ENCODE measurements at places on chromosomes 12 and 14.

GRCh38 chr14:74289801-74290200 is 12.9 kb downstream of the ABCD4 start:
- no peak for DNase-seq

DNA sequence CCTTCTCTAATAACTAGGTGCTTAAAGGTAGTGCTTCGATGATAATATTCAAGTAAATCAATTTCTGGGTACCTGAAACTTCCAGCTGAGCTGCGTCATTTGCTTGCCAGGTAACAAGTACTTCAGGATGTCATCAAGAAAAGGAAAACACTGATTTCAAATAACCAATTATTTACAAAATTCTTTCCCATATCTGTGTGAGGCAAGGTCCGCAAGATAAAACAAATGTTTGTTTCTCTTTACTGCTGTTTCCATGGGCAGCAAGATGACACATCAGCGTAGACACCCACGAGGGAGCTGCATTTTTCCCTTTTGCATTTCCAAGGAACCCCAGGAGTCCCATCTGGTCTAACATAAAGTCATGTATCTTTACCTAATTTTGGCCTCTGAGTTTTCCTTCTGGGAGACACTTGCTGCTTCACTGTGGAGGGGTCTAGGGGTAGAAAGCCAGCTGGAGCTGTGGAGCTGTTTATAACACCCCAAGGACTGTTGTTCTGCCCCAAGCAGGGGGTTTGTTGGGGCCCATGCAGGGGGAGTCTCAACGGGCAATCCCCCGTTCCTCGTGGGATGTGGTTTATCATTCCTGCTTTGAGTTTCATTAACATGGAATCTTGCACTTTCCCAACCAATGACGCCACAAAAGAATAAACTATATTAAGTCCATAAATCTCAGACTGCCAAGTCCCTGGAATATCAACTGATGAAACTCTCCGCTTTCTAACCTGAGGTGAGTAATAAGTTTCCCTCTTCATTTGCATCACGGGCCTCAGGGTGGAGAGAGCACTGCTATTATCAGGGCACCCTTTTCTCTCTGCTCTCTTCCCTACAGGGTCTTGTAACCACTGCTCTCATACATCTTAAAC is 112.8 kb upstream of the PELI2 start:
- DNase-seq: no peak

GRCh38 chr12:132966676-132967415 is 10.7 kb upstream of the ZNF605 start:
- DNase-seq: no peak

DNA sequence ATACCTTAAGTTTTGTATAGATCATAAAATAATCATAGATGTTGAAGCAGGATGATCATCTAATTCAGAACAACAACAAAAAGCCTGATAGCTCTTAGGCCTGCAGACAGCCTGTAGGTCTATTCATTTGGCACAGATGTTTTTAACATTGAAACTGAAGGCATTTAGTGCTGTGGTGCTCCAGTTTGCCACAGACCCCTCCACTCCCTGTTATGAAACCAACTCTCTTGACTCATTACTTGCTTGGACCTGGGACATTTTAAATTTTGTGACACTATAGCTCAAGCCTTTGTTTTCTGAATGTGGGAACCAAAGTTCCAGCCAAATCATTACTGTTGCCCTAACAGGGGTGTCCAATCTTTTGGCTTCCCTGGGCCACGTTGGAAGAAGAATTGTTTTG is 9.1 kb downstream of the PRKCH start:
- DNase-seq: no peak

- no peak for DNase-seq
These were observed 69.6 kb upstream of the KRAS start for GRCh38 chr12:25320123-25321006.

- DNase-seq: no peak
These were observed 1.5 kb downstream of the TCL1A start for GRCh38 chr14:95712398-95712797.

DNA sequence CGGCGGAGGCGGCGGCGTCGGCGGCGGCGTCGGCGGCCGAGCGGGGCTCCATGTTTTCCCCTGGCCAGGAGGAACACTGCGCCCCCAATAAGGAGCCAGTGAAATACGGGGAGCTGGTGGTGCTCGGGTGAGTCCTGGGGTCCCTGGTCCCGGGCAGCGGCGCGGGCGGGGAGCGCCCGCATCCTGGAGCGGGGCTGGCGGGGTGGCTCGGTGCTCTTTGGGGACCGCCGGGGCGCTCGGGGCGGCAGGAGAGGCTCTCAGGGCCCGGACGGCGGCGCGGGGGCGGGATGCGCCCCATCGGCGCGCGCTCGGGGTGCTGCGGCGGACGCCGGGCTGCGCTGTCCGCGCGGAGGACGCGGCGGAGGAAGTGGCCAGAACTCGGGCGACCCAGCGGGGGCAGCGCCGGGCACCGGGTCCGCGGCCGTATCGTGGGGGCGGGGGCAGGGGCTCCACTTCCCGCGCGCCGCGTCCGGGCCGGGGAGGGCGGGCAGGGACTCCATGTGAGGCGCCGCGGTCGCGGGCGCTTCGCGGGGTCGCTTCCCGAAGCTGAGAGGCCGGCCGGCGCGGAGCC is 485 bp downstream of the PELI2 start:
- DNase-seq: peak; percentile 40

GRCh38 chr12:67910360-67911274 is 78.6 kb upstream of the IFNG-AS1 start:
- DNase-seq: no peak

GRCh38 chr12:109258201-109258600 is 50.9 kb downstream of the FOXN4 start:
- DNase-seq: no peak

DNA sequence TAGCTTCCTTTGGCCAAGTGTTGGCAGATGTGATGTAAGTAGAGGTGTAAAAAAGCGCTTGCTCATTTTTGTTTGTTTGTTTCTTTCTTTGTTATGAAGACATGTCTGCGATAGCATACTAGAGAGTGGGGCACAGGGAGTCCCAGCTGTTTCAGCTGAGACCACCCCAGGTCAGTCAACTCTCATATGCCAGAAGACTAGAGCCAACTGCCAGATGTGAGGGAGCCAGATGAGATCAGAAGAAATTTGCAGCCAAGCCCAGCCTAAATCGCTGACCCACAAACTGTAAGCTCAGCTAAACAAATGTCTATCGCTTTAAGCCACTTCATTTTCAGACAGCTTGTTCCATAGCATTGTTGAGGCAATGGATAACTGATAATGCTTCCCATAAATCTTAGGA is 397.1 kb downstream of the APAF1 start:
- DNase-seq: no peak

GRCh38 chr14:100199240-100199860 is 39.6 kb upstream of the YY1 start:
- no peak for DNase-seq

GRCh38 chr12:104011253-104011652 is 38.7 kb downstream of the GLT8D2 start:
- no peak for DNase-seq

DNA sequence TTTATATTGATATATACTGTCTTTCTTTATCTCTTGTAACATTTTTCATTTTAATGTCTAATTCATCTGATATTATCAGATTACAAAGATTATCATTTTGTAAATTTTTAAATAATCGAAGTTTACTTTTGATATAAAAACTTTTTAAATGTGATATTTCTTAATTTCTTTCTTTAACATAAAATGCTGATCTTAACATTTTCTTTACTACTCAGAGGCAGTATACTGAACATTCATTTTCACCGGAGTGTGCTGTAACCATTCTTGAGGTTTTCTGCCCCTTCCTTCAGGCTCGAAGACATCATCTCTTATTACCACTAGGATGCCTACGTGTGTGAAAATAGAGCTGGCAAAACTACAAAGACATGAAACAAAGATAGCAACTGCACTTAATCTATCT is 186.9 kb downstream of the DIO2 start:
- DNase-seq: no peak

DNA sequence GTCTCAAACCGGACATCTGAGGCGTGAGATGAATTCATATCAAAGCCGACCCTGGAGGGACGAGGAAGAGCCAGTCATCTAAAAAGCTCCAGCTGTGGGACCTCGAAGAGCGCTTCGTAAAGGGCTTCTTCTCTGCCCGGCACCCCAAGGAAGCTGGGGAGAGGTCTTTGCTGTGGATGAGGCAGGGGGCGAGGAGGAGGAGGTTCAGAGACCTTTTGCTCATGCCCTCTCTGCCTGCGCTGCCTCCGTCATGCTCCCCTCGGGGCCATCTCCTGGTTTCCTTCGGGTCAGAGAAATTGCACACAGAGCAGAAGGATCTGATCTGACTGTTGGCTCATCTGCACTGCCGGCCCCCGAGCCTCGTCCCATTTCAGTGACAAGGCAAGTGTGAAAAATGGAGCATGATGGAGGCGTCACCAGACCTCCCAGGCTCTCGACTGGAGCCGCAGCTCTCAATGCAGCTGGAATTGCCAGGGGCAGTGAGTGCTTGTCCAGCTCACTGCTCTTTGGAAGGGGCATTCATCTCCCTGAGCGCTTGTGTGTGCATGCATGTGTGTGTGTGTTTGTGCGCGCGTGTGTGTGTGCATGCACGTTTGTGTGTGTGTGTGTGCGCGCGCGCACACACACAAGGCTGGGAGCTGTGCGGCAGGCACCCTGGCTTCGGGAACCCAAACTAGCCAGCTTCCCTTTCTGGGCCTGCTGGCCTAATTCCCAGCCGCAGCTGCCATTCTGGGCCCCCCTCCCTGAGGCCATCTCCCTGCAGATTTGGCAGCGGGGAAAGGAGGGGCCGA is 9.2 kb downstream of the CABP1 start:
- no peak for DNase-seq

- no peak for DNase-seq
These were observed 22.3 kb downstream of the RPGRIP1 start for GRCh38 chr14:21302013-21302835.

DNA sequence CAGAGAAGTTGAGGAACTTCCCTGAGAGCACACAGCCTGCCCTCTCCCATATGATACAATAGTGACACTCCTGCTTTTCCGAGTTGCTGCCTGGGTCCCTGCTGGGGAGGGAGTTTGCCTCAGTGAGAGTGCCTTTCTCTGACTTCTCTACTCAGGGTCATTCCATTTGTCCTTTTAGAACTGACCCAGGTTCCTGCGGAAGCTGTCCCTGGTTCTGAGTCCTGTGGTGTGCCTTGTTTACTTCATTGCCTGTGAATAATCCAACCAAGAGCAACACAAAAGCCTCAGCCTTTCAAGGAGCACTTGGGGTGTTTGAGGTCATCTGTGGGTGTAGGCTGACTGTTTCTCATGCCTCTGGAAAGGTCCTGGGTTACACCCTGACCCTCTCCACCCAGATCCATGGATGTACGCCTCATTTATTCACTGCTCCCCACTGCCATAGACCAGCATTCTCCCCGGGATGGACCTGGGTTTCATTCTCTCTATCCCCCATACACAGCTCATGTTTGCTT is 13.6 kb downstream of the SERPINA1 start:
- DNase-seq: no peak

- no peak for DNase-seq
These were observed 66.1 kb downstream of the ANO6 start for GRCh38 chr12:45281994-45282393.

DNA sequence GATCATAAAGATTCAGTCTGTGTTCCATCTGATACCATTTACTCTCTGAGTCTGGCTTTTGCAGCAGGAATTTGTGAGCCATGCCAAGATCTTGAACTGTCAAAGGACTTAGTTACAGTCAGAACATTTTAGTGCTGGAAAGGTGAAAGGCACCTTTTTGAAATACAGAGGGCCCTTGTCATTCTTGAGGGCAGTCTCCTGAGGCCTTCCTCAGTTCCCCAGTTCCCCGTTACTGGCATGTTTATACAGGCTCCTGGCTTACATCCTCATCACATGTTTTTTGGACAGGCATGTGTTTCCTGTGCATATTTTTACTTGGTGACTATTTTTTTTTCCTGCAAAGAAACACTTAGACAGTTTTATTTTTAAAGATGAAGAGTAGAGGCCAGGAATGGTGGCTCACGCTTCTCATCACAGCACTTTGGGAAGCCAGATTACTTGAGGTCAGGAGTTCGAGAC is 21.0 kb downstream of the CFAP54 start:
- no peak for DNase-seq

- no peak for DNase-seq
These were observed 26.6 kb downstream of the PXN start for GRCh38 chr12:120238839-120239445.

DNA sequence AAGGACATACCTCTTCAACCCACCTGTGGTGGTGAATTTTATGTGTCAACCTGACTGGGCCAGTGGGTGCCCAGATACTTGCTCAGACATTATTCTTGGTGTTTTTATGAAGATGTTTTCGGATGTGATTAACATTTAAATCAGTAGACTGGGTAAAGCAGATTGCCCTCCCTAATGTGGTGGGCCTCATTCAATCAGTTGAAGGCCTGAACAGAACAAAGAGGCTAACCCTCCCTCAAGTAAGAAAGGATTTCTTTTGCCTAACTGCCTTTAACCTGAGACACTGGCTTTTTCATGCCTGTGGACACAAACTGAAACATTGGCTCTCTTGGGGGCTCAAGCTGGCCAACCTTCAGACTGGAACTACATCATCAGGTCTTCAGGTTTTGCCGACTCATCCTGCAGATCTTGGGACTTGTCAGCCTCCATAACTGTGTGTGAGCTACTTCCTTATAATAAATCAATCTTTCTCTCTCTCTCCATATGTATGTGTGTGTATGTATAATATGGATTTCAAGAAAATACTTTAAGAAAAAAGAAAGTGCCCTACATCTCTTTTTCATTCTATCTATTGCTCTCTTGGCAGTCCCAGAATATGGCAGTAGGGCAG is 39.4 kb downstream of the RTN1 start:
- no peak for DNase-seq

GRCh38 chr14:22980672-22981089 is 1.7 kb downstream of the AJUBA start:
- peak; percentile 53 for DNase-seq

DNA sequence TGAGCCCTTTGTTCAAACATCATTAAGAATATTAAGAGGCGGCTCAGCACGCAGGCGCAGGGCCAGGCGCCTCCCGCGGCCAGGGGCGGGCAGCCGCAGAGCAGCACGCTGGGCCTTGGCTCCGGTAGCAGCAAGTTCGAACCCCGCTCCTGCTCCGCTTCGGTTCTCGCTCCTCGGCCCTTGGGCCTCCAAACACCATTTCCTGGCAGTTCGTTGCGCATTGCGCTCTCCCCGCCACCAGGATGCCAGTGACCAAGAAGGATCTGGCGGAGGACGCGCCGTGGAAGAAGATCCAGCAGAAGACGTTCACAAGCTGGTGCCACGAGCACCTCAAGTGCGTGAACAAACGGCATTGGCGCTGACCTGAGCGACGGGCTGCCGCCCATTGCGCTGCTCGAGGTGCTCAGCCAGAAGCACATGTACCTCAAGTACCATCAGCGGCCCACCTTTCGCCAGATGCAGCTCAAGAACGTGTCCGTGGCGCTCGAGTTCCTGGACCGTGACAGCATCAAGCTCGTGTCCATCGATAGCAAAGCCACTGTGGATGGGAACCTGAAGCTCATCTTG is 6.9 kb upstream of the ACVRL1 start:
- no peak for DNase-seq

DNA sequence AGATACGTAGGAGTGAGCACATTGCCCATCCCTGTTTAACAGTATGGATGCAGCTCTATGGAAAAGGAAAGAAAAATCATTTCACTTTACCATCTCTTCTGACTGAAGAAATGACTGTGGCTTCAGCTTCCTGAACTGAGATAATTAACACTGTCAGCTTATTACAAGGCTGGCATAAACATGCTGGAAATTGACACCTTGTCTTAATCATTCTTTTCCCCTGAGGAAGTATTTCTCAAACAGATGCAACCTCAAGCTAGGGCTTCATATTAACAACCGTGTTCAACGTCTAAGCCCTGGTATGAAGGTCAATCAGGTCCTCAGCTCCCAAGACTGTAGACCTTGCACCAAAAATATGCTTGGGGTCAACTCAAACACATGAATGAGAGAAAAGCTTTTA is 25.0 kb downstream of the RERG start:
- DNase-seq: no peak
